Brain microvascular endothelial cell (primary cell): ENCODE measurements at places on chromosomes 16 and 17.

DNA sequence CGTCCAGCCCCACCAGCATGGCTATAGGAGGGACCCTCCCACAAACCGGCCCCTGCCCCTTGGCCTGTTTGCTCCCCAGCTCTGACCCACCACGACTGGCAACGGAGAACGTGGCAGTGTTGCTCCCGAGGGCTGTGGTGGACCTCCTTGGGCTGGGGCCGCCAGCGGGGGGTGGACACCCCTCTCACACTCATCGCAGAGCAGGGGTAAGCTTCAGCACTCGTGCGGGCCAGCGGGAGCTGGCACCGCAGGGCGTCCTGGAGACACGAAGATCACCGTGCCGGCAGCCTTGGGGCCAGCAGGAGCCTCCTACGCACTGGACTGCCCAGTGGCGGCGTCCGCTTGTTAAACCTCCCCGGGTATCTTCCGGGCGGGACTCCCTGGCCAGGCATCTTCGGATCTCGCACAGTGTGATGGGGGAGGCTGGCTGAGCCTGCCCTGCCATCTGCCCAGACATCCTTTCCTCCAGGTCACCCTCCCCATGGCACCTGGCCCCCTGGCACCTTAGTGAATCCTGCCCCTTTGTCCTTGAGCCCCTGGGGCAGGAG, 53.5 kb downstream of the ABR start:
- DNase-seq = no peak

DNA sequence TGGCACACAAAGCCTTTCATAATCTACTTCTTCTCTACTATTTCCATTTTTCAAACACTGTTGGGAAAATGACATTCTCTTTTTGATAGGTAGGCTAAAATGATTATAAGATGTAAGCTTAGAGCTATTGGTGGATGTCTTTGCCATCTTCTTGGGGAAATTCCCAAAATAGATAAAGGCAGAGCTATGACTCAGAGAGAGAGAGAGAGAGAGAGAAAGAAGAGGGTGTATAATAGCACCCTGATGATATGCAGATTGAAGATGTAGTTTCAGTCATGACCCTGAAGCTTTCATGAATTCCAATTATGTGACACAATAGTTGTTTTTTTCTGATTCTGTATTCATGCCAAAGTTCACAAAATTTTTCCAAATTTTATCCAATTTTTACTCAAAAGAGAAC, 529.1 kb downstream of the HS3ST4 start:
- no peak for DNase-seq

DNA sequence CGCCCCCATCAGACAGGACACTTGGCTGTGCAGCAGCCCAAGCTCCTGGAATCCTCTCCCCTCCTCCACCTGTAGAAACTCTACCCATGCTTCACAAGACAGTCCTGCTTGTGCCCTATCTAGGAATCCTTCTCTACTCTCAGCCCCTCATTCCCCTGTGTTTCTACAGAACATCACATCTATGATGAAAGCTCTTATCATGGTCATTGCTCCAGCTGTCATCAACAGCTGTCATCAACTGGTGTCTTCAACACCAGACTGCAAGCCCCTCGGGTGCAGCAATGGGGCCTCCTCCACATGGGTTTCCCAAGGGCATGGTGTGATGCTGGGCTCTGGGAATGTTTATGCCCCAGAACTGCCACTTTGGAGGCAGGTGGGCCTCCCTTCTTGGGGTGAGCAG, 21.1 kb upstream of the CDRT4 start:
- no peak for DNase-seq

DNA sequence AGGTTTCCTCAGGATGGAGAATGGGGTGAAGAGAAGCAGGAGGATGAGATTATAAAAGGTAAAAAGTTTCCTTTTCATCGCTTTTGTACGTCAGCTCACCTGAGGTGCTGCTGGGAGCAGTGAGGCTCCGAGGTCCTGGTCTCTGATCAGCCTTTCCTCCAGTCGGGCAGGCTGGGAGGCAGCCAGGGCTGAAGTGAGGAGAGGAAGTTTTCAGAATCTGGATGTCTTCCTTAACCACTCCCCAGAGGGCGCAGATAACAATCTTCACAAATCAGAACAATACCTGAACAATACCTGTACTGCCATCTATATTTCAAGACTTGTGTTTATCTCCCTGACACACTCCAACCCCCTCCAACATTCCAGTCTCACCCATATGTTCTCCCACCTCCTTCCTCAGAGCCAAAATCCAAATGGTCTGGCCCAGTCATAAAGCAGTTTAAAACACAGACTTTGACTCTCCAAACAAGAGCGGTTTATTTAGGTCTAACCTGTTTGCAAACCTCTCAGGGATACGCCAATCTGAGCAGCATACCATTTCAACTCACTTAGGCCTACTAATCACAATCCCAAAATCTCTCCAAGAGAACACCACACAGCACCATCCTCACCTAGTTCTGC, 6.8 kb downstream of the ZNF18 start:
- DNase-seq = no peak

DNA sequence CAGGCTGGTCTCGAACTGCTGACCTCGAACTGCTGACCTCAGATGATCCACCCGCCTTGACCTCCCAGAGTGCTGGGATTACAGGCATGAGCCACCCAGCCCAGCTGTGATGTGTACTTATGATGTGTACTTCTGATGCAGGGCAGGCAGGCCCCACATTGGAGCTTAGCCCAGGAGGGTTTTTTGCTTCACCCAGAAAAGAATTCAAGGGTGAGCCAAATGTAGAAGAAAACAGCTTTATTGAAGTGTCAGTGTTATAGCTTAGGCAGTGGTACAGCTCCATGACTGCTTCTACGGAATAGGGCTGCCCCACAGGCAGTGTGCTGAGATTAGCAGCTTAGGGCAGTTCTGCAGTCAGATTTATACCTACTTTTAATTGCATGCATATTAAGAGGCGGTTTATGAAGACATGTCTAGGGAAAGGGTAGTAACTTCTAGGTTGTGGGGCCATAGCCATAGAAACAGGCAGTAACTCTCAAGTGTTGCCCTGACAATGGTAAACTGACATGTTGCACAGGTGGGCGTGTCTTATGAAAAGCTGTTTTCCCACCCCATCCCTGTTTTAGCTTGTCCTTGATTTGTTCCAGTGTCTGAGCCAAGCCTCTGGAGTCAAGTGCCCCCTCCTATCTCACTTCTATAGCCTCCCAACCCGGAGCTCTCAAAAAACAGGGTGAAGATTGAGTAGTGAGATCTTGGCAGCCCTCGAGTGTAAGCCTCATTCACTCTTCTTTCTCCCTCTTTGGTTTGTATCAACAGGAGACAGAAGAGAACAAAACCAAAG, 24.1 kb upstream of the POLR3E start:
- no peak for DNase-seq

GRCh38 chr16:72092832-72093447, 480 bp downstream of the TXNL4B start:
- DNase-seq = peak; percentile 50

GRCh38 chr17:13510062-13510461, 91.7 kb downstream of the HS3ST3A1 start:
- no peak for DNase-seq

DNA sequence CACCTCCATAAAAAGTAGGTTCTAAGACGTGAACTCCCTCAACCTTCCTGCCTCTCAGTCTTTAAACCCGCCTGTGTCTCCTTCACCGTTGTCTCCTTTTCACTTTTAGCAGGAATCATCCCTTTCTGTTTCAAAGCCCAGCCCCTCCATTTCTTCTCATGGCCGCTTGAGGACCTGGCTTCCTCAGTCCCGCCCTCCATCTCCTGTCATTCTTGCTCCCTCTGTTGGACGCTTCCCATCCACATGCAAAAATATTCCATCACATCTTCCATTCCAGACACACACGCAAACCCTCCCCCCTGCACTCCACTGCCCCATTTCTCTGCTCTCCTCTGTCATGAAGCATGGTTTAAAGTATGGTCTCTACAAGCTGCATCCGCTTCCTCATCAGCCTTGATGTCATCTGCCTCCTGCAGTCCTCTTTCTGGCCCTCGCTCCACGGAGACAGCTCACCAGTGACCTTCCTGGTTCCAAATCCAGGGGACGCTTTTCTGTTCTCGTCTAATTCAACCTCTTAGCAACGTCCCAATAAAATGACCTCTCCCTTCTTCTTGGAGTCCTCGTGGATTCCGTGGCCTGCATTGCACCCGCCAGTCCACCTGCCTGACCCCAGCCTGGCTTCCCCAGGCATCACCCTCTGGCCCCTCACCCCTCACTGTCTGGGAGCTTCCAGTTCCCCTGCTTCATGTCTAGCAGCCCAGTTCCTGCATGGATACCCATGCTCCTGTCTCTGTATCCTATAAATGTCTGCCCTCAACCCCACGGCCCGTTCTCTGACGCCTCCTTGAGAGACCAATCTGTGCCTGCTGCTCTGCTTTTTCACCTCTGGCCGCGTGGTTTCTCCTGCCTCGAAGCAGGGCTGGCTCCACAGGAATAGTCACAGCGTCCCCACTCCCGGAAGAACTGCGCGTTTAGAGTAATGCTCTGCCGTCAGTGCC, 26.2 kb downstream of the ANKRD40 start:
- DNase-seq = peak; percentile 74

GRCh38 chr16:64094181-64094965, 1027.5 kb downstream of the CDH11 start:
- peak; percentile 34 for DNase-seq

GRCh38 chr17:76462556-76463290, 4.7 kb upstream of the AANAT start:
- no peak for DNase-seq

GRCh38 chr17:40827746-40828453, 5.5 kb upstream of the KRT10 start:
- DNase-seq = peak; percentile 36

DNA sequence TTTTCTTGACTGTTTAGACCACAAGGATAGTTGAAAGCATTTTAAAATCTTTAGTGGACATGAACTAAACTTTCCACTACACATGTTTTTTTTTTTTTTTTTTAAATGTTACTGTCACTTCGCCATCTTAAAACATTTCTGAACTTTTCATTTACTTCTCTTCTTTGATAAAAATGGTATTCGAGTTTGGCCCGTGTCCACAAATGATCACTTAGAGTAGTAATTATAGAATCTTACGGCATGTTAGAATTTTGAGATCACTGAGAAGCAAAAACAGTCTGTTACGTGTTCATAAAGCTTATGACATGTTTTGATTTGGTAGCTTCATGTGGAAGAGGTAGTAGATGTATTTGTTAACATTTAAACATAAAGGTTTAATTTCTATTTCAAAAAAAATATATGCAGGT, 1.1 kb downstream of the NSRP1 start:
- no peak for DNase-seq

- no peak for DNase-seq
These were observed 26.7 kb downstream of the CCL4 start for GRCh38 chr17:36130346-36130745.

GRCh38 chr17:2033153-2033552, 3.2 kb downstream of the DPH1 start:
- DNase-seq = no peak

DNA sequence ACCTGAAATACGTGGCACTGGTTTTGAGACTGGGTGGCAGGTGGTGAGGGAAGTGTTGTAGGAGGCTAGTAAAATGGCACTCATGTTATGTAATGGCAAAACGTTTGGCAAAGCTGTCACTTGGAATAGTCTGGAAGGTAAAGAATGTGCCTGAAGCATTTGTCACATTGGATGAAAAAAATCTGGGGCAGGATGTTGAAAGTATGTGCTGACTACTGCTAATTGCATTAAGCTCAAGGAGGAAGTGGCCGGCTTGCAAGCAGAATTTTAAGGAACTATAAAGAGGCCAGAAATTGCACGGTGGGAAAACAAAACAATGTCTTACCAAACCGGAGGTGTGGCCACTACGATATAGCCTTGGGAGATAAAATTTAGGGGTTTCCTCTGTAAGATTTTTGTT, 26.6 kb upstream of the NLRP1 start:
- no peak for DNase-seq

- no peak for DNase-seq
These were observed 28.8 kb downstream of the TMEM92 start for GRCh38 chr17:50303051-50303450.

GRCh38 chr16:89843409-89844350, 15.4 kb downstream of the SPIRE2 start:
- DNase-seq = no peak

- no peak for DNase-seq
These were observed 96.8 kb downstream of the CNTNAP4 start for GRCh38 chr16:76373998-76374397.

GRCh38 chr16:34078691-34079090, 619.3 kb downstream of the TP53TG3F start:
- DNase-seq = no peak

DNA sequence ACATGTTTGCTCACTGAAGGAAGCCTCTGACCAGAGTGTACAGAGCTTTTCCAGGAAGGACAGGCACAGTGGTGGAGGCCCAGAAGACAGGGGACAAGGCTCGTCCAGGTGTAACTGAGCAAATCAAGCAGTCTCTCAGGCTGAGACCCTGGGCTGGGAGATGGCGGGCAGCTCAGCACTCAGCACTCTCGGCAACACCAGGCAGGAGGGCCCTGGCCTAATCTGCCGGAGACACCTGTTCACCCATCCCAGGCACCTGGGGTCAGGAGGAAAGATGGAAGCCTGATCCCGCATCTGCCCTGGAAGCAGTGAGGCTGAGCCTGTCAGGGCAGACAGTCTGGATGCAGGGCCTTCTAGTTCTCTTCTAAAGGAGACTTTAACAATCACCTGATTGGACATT, 4.8 kb downstream of the RASL10B start:
- no peak for DNase-seq

GRCh38 chr17:50114849-50115357, 15.1 kb downstream of the SAMD14 start:
- peak; percentile 74 for DNase-seq

DNA sequence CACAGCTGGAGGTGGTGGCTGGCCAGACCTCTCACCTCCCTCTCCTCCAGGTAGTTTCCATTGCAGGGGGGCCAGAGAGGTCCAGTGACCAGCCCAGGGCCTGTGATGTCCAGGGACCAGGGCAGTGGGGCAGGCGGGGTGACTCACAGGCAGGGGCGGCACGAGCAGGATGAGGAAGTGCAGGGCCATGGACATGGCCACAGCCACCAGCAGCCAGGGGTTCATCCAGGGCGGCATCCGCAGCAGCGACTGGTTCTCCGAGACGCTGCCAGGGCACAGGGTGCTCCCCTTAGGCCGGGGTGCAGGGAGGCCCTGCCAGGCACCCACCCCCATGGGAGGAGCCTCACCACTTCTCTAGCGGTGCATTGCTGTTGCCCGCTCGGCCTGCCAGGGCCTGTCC, 12.9 kb upstream of the P2RX1 start:
- no peak for DNase-seq

- peak; percentile 56 for DNase-seq
These were observed at the start of gene FUS for GRCh38 chr16:31179747-31180459. Gene FUS, plus strand, starts transcription at chr16:31180139. Its CDS starts 76 bp downstream, at chr16:31180215.

DNA sequence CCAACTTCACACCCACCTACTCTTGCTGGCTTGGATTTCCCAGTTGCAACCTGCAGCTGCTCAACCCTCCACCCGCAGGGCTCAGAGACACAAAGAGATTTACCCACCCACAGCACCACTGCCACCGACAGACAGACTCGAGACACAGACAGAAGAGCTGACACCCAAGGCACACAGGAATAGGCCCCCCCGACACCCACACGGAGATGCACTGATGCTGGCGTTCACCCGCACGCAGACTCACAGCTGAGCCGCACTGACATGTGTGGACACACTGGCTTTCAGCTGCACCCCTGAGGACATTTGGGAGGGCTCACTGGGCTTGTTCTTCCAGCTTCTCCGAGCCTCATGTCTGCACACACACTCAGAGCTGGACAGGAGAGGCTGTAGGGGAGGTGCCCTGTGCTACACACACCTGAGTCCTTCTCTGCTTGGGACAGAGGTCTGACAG, 8.2 kb downstream of the STX1B start:
- DNase-seq = no peak
